ENCODE measurements at places on chromosomes 12 and 14.

- DNase-seq: no peak
Observed at GRCh38 chr14:24258548-24259265, 4.3 kb downstream of the TGM1 start.

DNA sequence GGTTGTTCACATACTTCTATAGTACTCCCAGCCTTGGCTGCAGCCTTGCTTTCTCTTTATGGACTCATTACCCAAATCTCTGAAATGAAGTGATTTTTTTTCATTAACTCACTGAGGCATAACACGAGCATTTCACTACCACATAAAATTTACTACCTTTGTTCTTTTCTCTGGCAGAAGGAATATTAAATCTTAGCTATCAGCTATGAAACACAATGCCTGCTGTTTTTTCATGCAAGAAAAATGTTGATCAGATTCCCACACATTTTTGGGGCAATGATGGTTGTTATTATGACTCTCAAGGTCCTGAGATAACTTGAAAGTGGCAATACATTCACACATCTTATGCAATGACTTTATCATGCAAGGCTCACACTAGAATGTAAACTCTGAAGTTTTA, 225.3 kb upstream of the ATP2B1 start:
- DNase-seq: no peak

- DNase-seq: no peak
Observed at GRCh38 chr12:131907379-131908091, 13.1 kb downstream of the ULK1 start.

DNA sequence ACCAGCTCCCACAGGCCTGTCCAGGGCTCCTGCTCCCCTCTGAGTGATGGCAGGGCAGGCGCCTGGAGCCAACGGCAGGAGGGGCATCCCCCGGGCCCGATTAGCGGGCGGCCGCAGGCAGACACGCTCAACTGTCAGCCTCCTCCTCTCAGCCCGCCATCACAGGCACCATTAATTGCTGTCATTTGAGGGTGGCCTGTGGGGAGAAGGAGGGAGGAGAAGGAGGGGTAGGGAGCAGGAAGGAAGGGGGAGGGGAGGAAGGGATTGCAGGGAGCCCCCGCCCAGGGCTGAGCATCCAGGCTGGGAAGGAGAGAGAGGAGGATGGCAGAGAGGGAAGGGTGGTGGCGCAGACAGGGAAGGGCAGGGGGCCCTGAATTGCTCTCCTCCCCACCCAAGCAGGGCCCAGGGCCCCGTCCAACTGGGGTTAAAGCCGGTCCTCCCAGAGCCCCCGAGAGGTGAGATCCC, 36.1 kb downstream of the NCOR2 start:
- no peak for DNase-seq

- no peak for DNase-seq
Observed at GRCh38 chr12:4190366-4191063, 83.0 kb upstream of the CCND2 start.

DNA sequence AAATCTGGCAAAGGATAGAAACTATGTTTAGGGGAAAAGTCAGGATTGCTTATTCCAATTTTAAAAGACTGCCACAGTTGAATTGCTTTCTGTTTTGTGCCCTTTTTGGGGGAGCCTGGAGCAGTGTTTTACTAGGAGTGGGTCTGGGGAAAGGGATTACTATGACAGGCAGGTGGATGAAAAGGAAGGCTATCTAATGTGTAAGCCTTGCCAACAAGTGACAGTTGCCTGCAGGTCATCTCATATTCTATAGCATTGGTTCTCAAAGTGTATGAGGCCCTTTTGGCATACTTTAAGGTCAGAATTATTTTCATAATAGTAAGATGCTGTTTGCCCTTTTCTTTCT, 4.1 kb downstream of the EID3 start:
- no peak for DNase-seq
